RKO (cell line): ENCODE measurements at places on chromosomes 12 and 14.

DNA sequence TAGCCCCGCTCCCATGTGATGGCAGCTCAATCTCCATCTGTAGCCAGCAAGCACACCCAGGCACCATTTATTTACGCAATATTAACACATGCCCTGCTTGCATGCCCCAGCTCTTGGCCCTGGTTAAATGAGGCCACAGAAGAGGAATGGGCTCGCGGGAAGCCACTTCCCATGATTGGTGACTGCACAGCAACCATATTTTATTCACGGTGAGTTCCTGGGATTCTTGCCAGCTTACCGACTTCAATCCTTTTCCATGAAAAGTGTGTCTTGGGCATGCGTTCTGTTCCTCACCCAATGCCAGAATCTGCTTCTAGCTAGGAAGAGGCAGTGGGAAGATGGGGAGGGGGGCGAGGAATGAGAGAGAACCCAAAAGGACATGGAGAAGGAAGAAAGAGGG is 54.7 kb downstream of the PITPNM2 start:
- no peak for DNase-seq

- DNase-seq: no peak
Measured at GRCh38 chr12:16282081-16282480, 4.6 kb upstream of the SLC15A5 start.

DNA sequence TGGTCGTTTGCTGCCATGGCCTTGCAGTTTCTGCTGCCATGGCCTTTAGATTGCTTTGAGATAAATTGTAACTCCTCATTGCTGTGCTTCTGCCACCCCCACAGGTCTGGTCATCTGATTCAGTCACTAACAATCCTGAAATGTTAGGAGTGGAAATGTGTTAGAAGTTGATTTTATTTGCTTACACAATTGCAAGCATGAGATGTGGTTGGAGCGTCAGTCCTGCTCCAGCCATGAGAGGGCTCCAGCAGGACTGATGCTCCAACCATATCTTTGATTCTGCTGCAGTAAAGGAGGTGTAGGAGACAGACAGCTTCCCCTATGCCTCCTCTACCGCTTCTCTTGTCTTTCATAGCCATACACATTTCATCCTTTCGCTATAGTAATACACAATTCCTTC is 226.8 kb upstream of the RGS6 start:
- DNase-seq: no peak

DNA sequence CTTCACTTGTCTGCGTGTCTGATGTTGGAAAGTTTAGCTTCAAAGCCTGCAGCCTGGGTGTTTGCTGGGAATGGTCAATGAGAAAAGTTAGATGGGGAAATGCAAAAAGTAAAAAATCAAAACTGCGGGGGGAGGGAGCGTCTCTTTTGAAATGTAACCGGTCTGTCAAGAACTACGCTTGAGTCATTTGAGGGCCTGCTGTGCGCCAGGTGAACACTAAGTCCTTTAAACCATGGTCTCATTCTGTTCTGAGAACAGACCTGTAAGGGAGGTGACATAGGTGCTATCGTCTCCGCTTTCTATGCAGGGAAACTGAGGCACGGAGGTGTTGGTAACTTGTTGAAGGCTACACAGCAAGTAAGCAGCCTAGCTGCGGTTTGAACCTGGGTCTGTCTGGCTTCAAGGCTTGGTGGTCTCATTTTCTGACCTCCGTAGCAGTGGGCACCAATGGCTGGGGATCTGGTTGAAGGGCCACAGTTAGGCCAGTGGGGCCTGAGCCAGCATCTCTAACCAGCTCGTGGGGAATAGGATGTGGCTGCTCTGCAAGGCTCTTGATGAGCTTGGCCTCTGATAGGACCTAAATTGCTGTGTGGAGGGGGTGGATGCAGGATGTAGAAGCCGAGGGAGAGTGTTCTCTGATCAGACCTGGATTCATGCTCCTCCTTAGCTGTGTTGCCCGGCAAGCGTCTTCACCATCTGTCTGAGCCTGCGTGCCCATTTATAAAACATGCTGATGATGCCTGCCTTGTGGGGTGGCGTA is 41.5 kb downstream of the KCTD10 start:
- no peak for DNase-seq
